Lung (tissue), 17 donors: ENCODE measurements at places on chromosomes 5 and 9. TPM values are rescaled to one million over a fixed set of nuclear protein-coding genes. Genes with fewer than 3 reads are reported as not detected.

GRCh38 chr9:135252980-135253304, 165.5 kb downstream of the OLFM1 start:
- DNase-seq: no peak

Gene TRIM36
- polyA plus RNA-seq: 0.60 TPM

- DNase-seq: no peak
These were observed 925.8 kb downstream of the TLE1 start for GRCh38 chr9:80763536-80763935.

DNA sequence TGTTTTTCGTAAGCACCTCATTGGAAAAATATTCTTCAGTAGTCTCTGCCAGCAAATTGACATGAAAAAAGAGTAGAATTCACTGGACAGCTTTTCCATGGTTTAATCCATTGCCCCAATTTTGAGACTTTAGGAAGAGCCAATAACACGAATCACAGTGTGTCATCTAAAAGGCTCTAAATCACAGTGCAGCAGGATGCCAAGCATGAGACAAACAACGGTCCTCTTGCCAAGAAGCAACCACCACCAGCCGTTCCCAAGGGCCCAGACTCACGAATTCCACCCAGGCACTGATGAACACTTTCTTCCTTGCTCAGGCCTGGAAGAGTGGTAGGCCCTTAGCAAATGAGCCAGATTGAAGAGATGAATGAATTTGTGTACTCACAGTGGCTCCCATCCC, 18.3 kb upstream of the IRX4 start:
- DNase-seq: no peak

DNA sequence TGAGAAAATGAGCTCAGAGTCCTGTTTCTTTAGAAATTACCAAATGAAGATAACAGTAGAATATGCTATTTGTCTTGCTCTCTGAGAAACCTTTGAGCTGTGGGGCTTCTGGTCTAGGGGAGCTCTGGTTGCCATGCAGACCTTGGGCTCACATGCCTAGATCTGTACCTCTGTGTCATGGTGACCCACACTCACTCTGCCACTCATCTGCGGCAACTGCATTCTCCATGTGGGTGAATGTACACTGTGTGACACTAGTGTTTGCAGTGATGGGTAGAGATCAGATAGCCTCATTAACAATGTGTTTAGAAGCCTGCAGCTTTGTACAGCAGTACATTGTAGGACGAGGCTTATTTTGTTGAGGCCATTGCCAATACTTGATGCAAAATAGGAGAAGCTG, 521.2 kb downstream of the CHSY3 start:
- DNase-seq: no peak

- DNase-seq: peak; percentile 23
These were observed 220.0 kb downstream of the PBX3 start for GRCh38 chr9:125966959-125967711.

Gene KIF4B
- 0.02 TPM for polyA plus RNA-seq

Gene PCDHGC3
- 44.8 TPM for polyA plus RNA-seq

DNA sequence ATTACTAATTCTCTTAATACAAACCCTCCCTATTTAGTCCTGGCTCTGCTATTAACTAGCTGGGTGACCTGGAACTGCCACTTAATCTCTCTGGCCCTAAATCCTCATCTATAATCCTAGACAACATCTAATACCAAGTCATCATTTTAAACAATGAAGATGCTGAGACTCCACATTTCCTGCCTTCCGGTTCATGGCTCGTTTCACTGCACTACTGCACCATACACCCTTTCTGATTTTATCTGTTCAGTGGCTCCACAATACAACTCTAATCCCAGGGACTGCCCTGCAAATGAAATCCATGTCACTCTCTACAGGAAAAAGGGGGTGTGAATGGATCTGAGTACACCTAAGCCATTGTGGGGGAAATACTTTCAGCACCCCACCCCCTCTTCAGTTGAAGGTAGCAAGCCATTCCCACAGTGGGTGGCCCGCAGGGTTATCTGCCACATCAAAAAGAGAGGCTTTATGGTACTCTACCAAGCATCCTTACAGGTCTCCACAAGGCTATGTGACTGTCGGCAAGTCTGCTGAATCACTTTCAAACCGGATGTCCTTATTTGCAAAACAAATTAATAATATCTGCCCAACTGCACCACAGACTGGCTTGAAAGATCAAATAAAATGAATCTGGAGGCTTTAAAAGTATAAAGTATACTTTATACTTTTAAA, 89.5 kb downstream of the EPB41L4A start:
- DNase-seq: no peak

DNA sequence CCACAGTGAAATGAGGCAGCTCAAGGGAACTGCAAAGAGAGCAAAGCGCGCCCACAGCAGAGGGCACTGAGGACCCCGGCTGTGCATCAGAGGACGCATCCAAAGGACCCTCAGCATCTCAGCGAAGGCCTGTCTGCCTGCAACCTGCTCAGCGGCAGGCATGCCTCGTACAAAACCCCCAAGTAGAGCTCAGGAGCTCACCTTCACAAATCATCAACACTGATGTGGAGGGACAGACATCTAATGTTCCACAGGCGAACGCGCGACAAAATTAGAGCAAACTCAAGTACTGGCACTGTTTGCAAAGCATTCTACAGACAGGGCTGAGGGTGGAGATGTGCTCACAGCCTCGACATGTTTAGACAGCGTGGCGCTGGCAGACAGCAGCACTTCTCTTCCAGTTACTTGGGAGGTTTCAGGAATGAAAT, 81.0 kb downstream of the DCP2 start:
- DNase-seq: no peak

DNA sequence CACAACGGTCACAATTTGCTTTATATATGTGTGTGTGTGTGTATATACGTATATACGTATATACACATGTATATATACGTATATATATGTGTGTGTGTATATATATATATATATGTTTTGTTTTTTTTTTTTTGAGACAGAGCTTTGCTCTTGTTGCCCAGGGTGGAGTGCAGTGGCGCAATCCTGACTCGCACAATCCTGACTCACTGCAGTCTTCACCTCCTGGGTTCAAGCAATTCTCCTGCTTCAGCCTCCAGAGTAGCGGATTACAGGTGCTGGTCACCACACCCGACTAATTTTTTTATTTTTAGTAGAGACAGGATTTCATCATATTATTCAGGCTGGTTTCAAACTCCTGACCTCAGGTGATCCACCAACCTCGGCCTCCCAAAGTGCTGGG, 3.1 kb downstream of the RNF38 start:
- DNase-seq: no peak

- DNase-seq: no peak
These were observed 52.9 kb downstream of the MACROH2A1 start for GRCh38 chr5:135345956-135346731.

DNA sequence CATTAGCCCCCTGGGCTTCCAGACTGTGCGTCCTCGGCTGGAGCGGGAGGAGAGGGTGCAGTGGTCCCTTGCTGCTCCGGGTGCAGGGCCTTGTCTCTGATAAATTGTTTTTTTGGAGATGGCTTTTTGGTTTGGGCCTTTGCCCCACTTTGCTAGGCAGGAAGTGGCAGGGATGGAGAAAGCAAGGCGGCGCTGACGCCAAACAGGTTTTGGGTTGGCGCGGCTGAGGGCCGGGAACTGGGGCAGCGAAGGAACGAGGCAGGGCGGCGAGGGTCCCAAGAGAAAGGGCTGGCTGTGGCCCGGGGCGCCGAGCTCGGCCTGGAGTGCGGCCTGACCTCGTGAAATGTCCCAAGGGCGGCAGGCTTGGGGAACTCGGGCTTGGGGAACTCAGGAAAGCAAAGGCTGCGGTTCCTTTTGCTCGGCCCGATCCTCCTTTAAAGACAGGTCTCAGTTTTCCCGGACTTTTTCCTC, 4.1 kb downstream of the LHX2 start:
- no peak for DNase-seq

Gene DMRTA1
- polyA plus RNA-seq: 0.69 TPM

DNA sequence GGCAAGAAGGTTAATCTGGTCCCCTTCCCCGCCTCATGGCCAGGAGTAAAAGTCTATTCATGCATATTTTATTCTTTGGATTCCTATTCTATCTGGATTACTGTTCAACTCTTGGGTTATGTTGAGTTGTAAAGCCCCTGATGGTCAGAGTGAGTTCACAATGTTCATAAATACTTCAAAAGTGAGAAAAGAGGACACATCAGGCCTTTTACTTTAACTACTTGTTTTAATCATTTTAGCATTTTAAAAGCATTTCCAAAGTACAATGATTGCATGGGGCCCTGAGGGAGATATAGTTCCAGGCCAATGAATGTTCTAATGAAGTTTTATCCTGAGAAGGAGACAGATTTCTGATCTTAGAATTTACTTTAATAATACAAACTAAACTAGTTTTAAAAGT, 93.9 kb downstream of the BOD1 start:
- DNase-seq: no peak

GRCh38 chr9:108997112-108997511, 16.2 kb downstream of the CTNNAL1 start:
- no peak for DNase-seq

GRCh38 chr9:12060067-12060466, 633.1 kb upstream of the TYRP1 start:
- no peak for DNase-seq

- no peak for DNase-seq
These were observed 561 bp downstream of the SEC61B start for GRCh38 chr9:99222416-99223270.

Gene ZNF483
- polyA plus RNA-seq: 0.14 TPM

DNA sequence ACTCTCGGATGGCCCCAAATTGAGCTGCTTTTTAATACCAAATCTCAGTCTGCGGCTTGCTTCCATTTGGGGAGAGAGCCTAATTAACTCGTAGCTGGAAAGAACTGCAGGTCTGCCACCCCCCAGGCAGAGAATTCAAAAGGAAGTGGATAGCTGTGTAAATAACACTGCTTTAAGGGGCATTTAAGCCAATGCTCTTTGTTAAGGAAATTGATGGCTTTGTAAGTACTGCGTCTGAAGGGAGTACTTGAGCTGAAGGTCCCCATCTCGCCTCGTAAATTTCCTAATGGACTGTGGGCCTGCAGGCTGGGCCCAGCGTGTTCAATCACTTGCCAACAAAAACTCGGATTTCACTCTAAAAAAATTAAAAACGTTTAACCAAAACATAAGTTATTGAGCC, 132.7 kb downstream of the PAPPA start:
- peak; percentile 53 for DNase-seq

Gene PPP6C
- polyA plus RNA-seq: 23.5 TPM

DNA sequence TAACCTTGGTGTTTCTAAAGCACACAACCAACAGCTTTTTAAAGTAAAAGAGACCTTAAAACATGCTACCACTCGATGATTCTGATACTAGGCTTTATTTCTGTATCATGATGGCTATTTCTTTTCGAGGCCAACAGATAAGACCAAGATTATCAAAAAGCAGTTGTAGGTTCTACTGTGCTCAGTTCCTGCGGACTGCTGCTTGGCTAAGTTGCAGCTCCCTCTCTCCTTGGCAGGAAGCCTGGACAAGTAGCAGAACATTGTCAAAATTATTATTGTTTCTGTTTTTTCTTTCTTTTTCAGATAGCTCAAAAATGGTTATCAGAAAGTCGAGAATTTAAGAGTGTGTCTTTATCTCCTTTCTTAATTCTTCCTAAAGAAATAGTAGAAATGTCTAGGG, 607.6 kb downstream of the PTPRD start:
- peak; percentile 38 for DNase-seq

- no peak for DNase-seq
These were observed 124.7 kb upstream of the NIPBL start for GRCh38 chr5:36751886-36752285.

GRCh38 chr9:29212397-29213387, 1639.4 kb upstream of the C9orf72 start:
- DNase-seq: peak; percentile 9

- no peak for DNase-seq
These were observed 213.7 kb downstream of the ROR2 start for GRCh38 chr9:91736311-91736710.

- peak; percentile 80 for DNase-seq
These were observed 266.2 kb downstream of the NSG2 start for GRCh38 chr5:174311531-174312269.

- no peak for DNase-seq
These were observed 75.0 kb downstream of the NDFIP1 start for GRCh38 chr5:142183561-142183960.

DNA sequence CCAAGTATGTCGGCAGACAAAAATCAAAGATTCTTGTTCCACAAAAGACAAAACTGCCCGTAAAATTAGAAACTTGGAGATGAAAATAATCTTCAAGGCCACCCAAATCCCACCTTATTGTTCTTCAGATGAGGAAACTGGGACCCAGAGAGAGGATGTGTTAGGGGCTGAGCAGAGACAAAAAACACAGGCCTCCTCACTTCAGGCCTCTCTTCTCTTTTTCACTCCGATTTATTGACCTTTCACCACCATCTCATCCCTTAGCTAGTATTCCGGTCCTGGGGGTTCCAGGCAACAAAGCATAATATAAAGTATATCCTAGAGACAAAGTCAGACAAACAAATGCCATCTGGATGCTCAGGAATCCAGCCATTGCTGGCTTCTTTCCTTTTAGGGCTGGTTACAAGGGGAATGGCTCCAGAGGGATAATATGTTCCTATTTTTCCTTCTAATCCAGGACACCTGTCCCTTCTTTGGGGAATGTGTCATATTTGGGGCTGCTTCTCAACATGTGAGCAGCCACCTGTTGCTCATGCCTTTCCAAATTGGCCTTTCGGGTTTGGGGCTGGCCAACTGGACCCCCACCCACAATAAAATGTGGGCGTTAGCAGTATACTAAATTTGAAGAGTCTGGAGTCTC, 42.2 kb upstream of the AFAP1L1 start:
- no peak for DNase-seq

Gene ACER2
- polyA plus RNA-seq: 0.30 TPM

Gene TNC
- polyA plus RNA-seq: 3.9 TPM

Gene MLANA
- not detected for polyA plus RNA-seq

- DNase-seq: peak; percentile 46
These were observed 252.3 kb upstream of the SLC24A2 start for GRCh38 chr9:20040991-20041696.

- DNase-seq: no peak
These were observed 3.1 kb upstream of the EEIG1 start for GRCh38 chr9:127983847-127984289.

Gene TMEM171
- polyA plus RNA-seq: 0.54 TPM

DNA sequence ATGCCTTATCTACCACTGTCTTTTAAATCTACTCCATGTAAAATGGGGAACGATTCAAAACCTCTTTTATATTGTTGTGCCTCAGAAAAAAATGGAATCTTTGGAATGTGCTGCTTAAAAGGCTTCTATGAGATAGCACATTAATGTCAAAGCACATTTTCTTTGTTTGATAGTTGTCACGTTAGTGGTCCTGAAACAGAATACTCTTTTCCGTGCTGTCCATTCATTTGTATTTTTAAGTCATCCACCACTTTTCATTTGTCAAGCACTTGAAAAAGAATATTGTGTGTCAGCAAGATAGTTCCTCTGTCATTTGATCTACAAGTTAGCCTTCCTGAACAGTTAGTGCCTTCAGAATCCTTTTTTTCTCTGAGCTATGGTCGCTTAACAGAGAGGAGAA, 246.9 kb downstream of the MAST4 start:
- no peak for DNase-seq

Gene LCN1
- polyA plus RNA-seq: not detected

- DNase-seq: peak; percentile 68
These were observed 809 bp downstream of the SLC44A1 start for GRCh38 chr9:105245029-105245890.

Gene SPATA24
- 6.6 TPM for polyA plus RNA-seq
